Stimulated activated CD8-positive, alpha-beta memory T cell treated with anti-CD3 and anti-CD28 coated beads, Interleukin-15, amount 100 ng/mL, for 24 hours (primary cell): ENCODE measurements at places on chromosomes 11 and 22.

DNA sequence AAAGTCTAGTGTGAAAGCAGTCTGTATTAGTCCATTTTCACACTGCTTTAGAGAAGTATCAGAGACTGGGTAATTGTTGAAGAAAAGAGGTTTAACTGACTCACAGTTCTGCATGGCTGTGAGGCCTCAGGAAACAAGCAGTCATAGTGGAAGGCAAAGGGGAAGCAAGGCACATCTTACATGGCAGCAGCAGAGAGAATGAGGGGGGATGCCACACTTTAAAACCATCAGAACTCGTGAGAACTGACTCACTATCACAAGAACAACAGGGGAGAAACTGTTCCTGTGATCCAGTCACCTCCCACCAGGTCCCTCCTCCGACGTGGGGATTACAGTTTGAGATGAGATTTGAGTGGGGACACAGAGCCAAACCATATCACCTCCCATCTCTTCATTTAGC is 13.8 kb upstream of the TUBA8 start:
- DNase-seq, result no peak

DNA sequence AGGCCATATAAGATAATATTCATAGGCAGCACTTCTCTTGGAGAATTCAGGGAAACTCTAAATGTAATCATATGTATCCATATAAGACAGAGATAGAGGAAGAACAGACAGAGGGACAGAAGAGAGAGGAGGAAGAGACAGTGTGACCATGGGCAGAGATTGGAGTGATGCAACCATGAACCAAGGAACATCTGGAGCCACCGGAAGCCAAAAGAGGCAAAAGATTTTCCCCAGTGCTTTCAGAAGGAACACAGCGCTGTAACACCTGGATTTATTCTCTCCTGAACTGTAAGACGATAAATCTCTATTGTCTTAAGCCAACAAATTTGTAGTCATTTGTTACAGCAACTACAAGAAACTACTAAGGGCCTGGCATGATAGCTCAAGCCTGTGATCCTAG is 57.7 kb downstream of the GAB2 start:
- no peak for DNase-seq

GRCh38 chr11:108115500-108116140 is 5.7 kb upstream of the ACAT1 start:
- DNase-seq, result no peak

- no peak for DNase-seq
Measured at GRCh38 chr22:29310863-29311339, 4.5 kb downstream of the GAS2L1 start.

DNA sequence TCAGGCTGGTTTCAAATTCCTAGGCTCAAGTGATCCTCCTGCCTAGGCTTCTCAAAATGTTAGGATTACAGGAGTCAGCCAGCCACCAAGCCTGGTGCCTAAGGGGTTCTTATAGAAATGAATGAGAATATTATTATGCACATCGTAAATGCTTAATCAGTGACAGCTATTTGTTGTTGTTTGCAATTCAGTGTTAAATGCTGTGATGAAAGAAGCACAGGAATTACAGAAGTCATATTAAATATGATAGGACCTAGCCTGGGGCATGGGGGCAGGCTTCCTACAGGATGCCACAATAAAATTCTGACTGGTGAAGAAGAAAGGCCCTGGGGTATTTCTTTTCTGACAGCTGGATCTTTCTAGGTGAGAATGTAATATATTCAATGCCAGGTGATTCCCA is 13.9 kb upstream of the PATZ1 start:
- DNase-seq, result no peak

GRCh38 chr11:10443721-10444235 is 11.3 kb upstream of the AMPD3 start:
- no peak for DNase-seq

DNA sequence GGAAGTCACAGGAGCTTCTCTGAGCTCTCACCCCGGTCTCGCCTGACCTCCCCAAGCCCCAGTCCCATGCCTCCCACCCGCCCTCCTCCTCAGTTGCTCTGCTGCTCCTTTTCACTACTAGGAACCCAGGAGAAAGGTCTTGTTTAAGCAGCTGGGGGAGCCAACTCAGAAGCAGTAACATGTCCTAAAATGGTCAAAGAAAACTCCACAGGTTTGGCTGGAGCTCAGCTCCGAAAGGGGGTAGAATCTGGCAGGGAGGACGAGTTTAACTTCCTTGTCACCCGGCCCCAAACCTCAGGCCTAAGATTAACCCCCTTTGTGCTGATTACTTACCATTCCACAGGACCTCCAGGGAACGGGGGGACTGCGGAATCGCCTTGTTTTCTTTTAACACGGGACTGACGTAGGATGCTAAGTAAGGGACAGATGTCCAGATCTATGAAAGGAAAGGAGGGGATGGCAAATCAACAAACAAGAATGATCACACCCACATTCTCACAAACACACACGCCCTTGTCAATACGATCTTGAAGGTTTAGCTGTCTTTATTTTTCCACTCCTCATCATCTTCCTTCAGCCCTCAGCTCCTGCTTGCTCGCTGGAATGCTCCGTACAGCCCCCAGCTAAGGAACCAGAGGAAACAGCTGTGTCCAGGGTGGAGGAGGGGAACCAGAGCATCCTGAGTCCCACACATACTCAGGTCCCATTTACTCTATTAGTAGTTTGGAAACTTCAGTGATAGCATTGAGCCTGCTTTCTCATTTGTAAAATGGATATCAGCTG is 13.5 kb downstream of the PCSK7 start:
- no peak for DNase-seq

- DNase-seq, result no peak
Measured at GRCh38 chr11:58575377-58576020, at the start of gene LPXN. Gene LPXN (minus strand): TSS chr11:58575856. CDS start chr11:58575772, 84 bp downstream.

DNA sequence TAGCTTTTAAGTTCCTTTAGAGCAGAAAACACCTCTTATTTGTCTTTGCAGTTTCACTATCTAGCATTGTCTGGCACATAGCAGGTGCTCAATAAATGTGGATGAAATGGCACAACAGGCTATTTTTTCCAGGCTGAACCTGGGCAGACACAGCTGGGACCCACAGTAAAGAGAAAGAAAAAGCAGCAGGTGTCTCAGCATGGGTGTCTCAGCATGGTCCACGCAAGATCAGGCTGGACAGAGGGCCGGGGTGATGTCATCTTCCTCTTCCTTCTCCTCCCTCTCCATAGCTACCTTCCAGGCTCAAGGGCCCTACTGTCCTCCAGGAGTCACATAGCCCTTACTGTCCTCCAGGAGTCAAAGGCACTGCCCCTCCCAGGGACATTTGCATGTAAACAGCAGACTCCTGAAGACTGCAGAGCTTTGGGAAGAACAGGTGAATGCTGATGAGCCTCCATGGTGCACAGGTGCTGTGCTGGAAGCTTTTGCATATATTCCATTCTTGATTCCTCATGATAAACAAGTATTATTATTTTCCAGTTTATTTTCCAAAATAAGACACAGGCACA is 65.2 kb downstream of the DSCAML1 start:
- no peak for DNase-seq

DNA sequence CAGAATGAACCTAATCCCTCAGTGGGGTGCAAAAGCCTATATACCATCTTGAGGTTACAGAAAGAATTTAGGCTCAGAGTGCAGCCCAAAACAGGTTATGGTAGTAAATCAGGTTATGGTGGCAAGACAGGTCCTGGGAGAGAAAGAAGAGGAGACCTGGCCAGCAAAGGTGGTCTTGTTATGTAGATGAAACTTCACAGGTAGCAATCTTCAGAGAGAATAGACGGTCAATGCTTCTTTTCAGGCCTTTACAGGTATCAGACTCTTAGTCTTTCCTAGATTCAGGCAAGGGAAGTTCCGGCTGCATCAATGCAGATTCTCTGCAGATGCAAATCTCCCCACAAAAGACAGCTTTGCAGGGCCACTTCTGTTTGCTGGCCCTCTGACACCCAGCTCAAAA is 45.8 kb upstream of the SORL1 start:
- DNase-seq, result no peak

- DNase-seq, result no peak
Measured at GRCh38 chr22:29798318-29798717, 31.1 kb downstream of the UQCR10 start.

DNA sequence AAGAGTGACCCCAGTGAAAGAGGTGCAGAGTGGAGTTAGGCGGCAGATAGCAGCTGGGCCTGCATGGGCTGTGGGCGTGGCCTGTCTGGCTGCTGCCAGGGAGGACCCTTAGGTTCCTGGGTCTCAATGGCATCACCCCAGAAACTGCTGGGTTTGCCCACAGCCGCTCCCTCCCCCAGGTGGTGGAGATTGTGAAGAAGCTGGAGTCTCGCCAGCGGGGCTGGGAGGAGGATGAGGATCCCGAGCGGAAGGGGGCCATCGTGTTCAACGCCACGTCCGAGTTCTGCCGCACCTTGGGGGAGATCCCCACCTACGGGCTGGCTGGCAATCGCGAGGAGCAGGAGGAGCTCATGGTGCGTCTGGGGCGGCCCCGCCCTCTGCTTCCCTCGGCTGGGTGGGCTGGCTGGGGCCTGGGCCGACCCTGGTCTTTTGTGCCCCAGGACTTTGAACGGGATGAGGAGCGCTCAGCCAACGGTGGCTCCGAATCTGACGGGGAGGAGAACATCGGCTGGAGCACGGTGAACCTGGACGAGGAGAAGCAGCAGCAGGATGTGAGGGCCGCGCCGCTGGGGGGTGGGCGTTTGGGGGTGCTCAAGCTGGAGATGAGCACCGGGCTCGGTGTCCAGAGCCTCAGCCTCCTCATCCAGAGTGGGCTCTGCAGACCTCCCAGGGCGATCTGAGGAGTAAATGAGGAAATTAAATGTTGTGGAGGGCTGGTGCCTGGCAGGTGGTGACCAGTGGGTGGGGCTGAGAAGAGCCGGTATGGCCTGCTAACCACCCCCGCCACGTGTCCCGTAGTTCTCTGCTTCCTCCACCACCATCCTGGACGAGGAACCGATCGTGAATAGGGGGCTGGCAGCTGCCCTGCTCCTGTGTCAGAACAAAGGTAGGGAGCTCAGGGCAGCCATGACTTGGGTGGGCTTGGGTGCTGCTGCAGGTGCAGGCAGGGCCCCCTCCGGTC is 15.0 kb downstream of the SART1 start:
- no peak for DNase-seq

DNA sequence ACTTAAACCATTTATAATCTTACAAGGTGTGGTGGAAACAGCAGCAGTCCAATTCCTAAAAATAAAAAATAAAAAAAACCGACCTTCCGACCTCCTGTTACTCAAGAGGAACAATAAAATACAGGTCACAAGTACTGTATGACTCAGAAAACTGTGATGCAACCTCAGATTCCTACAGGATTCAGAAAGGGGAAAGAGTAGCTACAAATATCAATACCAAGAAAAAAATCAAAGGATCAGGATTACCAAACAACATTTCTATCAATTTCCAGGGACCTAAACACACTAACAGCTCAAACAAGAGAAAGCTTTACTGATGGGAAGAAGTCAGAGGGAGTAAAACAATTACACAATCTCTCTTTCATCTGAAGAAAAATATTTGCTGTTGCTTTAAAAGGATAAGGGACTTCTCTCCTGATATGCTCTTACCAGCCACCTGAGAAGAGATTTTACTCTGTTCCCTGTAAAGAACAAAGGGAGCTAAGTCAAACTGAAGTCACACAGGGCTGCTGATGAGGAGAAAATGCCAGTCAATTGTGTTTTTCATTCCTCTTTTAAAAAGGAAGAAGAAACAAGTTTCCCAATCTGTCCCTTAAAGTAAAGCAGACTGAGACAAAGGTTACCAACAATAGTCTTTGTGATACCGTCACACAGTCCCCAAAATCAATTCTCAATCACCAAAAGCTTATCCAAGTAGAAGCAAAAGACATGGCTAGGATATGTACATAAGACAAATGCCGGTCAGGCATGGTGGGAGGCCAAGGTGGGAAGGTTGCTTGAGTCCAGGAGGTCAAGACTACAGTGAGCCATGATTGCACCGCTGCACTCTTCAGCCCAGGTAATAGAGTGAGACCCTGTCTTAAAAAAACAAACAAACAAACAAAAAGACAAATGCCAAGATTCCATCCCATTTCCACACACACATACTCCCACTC is 39.3 kb downstream of the AMBRA1 start:
- no peak for DNase-seq

- no peak for DNase-seq
Measured at GRCh38 chr11:44243595-44244343, 66.2 kb downstream of the ALX4 start.

GRCh38 chr11:35281169-35281688 is 138.1 kb downstream of the SLC1A2 start:
- DNase-seq, result no peak

DNA sequence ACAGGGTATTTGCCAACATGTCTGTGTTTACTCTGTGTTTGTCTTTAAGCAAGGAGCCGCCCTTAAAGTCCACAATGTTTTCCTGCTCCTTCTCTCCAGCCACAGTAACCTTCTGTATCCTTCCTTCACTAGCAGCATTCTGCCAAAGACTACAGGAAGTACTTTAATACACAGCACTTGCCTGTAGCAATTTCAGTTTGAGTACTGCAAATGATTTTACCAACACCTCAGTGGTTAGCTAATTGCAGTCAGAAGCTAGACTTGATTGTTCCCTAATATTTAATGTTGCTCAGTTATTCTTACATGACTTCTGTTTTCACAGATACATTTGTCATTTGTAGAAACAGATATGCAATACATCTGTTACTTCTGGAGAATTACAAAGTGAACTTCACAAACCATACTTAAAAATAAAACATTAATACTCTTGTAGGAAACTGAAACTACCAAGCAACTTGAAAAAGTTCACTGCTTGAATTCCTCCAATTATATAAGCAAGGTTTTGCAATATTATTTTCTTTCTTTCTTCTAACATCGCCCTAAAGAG is 69.1 kb downstream of the FCHSD2 start:
- DNase-seq, result no peak

GRCh38 chr11:64890522-64890939 is 12.1 kb upstream of the EHD1 start:
- DNase-seq, result no peak

DNA sequence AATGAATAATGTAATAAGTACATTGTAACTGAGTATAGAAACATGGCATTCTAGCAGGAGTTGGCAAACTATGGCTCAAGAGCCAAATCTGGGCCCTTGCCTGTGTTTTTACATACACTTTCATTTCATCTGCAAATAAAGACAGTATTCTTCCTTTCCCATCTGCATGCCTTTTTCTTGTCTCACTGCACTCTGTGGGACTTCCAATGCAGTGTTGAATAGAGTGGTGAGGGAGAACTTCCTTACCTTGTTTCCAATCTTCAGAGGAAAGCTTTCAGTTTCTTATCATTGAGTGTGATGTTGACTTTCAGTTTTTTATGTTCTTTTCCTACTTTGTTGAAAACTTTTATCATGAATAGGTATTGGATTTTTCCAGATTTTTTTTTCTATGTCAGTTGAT is 82.1 kb downstream of the USP47 start:
- no peak for DNase-seq

DNA sequence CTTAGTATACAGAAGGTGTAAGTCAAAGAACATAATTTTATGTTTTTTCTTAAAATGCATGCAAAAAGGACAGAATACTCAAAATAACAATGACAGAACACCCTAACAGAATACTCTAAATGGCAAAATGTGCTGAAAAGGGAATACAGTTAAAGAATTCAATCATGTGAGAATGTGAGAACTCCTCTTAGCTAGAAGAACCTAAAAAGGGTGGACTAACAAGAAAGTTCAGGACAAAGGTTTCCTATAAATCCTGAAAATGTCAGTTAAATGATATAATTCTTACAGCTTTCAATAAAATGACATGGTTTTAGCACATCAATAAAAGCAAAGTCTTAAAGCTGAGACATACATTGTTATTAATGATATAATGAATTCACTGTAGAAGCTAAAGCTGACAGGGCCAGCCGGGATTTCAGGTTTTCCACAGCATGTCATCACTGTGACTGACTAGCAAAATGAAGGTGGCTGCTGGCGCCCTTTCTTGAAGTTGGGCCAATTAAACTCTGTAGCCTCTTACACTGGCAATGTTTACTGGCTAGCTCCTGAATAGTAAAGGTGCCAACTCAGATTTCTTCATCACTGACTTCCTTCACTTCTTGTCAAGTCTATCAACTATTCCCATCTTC is 244.4 kb downstream of the TTC28 start:
- no peak for DNase-seq
